ENCODE measurements at places on chromosomes 1 and 21.

- DNase-seq, result no peak
Observed at GRCh38 chr1:219731771-219732170, 118.9 kb upstream of the ZC3H11B start.

GRCh38 chr1:89503690-89504089, 20.9 kb upstream of the LRRC8B start:
- DNase-seq, result no peak

DNA sequence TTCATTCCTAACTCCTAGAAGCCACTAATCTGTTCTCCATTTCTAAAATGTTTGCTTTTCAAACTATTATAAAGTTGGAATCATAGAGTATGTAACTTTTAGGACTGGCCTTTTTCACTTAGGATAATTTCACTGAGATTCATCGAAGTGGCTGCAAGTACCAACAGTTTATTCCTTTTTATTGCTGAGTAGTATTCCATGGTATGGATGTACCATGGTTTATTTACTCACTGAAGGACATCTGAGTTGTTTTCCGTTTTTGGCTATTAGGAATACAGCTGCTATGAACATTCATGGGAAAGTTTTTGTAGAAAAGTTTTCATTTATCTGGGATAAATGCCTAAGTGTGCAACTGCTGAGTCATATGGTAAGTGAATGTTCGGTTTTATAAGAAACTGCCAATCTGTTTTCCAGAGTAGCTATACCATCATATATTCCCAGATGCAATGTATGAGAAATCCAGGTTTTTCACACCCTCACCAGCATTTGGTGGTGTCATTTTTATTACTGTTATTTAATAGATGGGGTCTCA, 66.3 kb downstream of the SLC27A3 start:
- DNase-seq, result no peak

DNA sequence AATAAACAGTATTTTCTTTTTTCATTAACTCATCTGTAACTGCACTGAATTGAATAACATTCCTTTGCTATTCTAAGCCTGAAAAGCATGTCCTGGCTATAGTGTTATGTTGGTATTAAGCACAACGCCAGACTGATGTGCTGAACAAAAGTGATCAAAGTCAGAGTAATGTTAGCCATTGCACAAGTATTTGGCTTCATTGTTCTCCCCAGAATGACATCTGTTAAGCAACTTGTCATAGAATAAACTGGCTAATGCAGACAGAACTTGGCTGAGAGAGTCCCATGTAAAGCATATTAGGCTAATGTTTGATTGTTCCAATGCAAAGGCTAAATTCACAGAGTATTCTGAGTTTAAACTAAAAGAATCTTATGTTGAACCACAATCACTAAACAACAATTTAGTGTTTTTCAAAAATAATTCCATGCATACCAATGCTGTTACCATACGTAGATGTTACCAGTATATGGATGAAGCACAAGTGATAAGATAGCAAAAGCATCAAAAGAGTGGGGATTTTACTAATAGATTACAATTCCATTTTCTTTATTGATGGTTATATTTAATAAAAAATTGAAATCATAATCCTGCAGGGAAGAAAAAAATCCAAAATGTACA, 235.3 kb upstream of the DMRTA2 start:
- no peak for DNase-seq

- DNase-seq, result no peak
Observed at GRCh38 chr21:41316200-41317062, at the start of gene FAM3B. FAM3B (plus strand) TSS chr21:41316801; CDS start chr21:41316880, 79 bp downstream.

DNA sequence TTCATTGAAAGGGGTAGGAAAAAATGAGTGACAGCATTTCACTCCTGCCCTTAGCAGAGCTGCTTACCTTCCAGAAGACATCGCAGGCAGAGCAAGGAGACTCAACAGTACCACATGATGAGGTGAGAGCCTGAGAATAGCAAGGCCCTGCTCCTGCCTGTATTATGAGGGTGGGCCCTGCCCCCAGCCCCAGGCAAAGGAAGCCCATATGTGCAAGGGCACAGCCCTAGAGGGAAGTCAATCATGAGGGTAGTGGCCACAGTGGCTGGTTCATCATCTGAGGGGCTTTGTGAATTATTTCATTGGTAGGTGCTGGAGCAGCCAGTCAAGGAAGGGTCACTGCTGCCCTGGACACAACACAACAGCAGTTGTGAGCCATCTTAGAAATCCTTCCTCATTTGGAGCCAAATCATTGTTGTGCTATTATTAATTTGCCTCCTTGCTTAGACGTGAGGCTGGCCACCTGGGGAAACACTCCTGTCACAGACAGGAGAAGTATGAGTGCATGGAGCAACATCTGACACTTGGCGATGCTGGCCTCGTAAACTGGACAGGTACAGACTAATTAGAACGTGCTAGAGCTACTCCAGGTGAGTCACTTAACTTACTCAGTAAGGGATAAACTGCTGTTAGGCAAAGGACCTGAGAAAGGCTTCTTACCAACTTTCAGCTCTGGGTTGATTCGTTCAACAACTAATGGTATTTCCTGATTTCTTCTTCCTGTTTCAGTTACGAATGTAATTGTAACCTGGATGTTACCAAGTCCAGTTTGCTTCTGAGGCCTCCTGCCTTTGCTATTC, 22.7 kb upstream of the ACBD6 start:
- no peak for DNase-seq

DNA sequence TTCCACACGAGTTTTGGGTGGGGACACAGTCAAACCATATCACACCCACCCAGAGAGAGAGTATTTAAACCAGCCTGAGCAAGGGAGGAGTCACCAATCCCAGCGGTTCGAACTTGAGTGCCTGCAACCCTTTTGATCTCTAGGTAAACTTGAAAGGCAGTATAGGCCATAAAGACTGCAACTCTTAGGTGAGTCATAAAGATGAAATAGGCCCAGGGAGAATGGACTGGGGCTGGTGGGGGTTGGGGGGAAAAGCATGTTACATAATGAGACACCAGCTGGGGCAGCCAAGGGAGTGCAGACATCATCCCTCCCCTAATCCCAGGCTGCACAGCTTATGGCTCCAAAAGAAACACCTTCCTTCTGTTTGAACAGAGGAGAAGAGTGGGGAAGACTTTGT, 99.8 kb upstream of the LHX8 start:
- DNase-seq, result no peak

DNA sequence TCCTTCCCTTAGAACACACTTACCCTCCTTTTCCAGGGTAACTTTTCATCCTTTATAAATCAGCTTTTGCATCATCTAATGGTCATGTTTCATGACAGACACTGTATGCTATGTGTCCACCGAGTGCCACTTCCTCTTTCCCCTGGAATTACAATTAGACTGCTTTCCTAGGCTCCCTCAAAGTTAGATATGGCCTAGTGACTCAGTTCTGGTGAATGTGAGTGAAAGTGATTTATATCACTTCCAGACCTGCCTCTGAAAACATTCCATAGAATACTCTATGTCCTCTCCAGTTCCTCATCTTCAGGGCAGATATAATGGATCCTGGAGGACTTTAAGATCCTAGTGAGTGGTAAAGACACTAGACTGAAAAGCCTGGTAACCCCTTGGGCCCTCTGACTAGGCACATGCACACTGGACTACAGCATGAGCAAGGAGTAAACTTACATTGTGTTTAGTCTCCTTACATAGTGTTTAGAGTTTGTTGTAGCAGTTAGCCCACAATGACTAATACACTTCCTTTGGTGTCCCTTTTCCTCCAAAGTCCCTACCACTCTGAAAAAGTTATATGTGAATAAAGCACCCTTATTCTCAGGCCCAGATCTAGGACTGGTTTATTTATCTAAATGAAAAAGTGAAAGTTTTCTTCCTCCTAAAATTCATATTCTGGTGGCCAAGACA, 59.3 kb downstream of the GPR88 start:
- peak; percentile 21 for DNase-seq

DNA sequence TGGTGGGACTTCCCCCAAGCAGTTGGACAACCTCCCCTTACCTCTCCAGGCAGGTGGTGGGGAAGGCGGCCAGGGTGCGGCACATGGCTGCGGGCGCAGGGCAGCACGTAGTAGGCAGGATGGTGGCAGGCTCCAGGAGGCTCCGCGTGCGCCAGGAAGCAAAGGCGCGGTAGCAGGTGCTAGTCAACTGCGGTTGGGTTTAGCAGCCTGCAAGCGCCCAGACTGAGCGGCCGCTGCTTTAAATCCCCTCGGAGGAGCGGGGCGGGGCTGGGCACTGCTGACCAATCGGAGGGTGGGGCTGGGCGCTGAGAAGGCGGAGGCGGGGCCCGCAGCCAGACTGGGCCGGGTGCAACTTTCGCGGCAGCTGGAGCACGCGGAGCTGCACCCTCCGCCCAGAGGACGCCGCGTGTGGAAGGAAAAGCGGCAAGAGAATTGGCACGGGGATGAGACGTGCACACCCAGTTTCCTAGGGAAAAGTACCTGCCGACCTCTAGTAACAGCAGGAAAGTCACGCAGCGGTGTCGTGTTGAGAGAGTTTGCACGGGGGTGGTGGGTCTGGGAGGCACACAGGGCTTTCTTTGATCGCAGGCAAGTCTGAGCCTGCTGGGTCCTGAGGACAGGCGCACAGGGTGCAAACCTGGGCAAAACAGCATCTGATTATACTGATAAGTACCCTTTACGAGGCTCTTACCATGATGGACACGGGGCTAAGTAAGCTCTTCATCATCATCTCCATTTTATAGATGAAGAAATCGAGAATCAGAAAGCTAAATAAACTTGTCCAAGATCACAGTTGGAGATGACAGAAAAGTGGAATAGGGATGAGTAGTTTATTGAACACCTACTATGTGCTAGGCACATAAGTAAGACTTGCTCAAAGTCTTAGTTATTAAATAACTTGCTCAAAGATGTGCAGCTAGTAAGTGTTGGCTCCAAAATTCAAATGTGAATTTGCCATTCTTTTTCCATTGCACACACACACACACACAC, at the start of gene RGS16:
RGS16 (minus strand) TSS at position 215 of the 990 bp plus-strand sequence; CDS start at position 85, 130 bp downstream.
- DNase-seq, result peak; percentile 69

DNA sequence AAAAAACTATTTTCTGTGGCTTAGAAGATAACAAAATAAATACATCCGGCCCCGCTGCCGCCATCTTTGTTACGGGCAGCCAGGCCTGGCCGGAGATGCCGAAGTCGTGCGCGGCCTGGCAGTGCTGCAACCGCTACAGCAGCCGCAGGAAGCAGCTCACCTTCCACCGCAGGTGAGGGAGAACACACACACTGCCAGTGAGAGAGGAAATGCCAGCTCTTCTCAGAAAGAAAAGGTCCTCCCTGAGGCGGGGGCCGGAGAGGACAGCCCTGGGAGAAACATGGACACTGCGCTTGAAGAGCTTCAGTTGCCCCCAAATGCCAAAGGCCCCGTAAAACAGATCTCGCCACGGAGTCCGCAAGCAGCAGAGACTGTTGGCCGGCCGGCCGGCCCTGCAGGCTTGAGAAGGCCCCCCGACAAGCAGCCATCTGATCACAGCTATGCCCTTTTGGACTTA, 323.2 kb downstream of the AMY1C start:
- no peak for DNase-seq
